ENCODE measurements at places on chromosomes 12 and 14. TPM values are rescaled to one million over a fixed set of nuclear protein-coding genes. Genes with fewer than 3 reads are reported as not detected.

- no peaks in the 10 kb centered on the region for H3K36me3 ChIP-seq
- DNase-seq, result no peak
- no peaks in the 10 kb centered on the region for H3K4me1 ChIP-seq
- H3K27ac ChIP-seq, result no peak overlapping the region
- no peaks in the 10 kb centered on the region for H3K27me3 ChIP-seq
These were observed 310.9 kb downstream of the ADGRD1 start for GRCh38 chr12:131264635-131265034.

GRCh38 chr12:93514853-93515252, 47.5 kb downstream of the MRPL42 start:
- no peak for DNase-seq
- no peaks in the 10 kb centered on the region for H3K36me3 ChIP-seq
- no peaks in the 10 kb centered on the region for H3K4me1 ChIP-seq

- H3K27me3 ChIP-seq, result no peaks in the 10 kb centered on the region
- H3K36me3 ChIP-seq, result no peaks in the 10 kb centered on the region
- no peak overlapping the region for H3K4me3 ChIP-seq
- no peak for DNase-seq
- H3K4me1 ChIP-seq, result no peaks in the 10 kb centered on the region
These were observed 398.8 kb downstream of the PRKD1 start for GRCh38 chr14:29528889-29529288.

GRCh38 chr12:47190905-47191304, 111.1 kb upstream of the AMIGO2 start:
- H3K27ac ChIP-seq, result no peak overlapping the region
- H3K36me3 ChIP-seq, result no peaks in the 10 kb centered on the region
- no peaks in the 10 kb centered on the region for H3K27me3 ChIP-seq
- DNase-seq, result no peak
- no peaks in the 10 kb centered on the region for H3K4me1 ChIP-seq
- no peak overlapping the region for H3K4me3 ChIP-seq

- no peaks in the 10 kb centered on the region for H3K4me1 ChIP-seq
- DNase-seq, result no peak
- H3K27me3 ChIP-seq, result no peaks in the 10 kb centered on the region
- no peak overlapping the region for H3K4me3 ChIP-seq
- no peaks in the 10 kb centered on the region for H3K36me3 ChIP-seq
These were observed 438.8 kb downstream of the EGLN3 start for GRCh38 chr14:33511851-33512640.

The SLC4A8 gene
- total RNA-seq, result 0.47 TPM

The CACNA2D4 gene
- 9.0 TPM for total RNA-seq

The USP15 gene
- 63.8 TPM for total RNA-seq

The CHURC1 gene
- total RNA-seq, result 72.3 TPM

The AQP2 gene
- not detected for total RNA-seq
